ENCODE measurements at places on chromosomes 3 and 15. TPM values are rescaled to one million over a fixed set of nuclear protein-coding genes. Genes with fewer than 3 reads are reported as not detected.

The SETD5 gene
- 32.0 TPM for total RNA-seq

The MGLL gene
- 7.7 TPM for total RNA-seq

The OSTN gene
- total RNA-seq: 1.2 TPM

The DOCK3 gene
- total RNA-seq: 0.86 TPM

The IL17RC gene
- total RNA-seq: 2.9 TPM

The ACKR2 gene
- total RNA-seq: 0.26 TPM

The DAPK2 gene
- 0.50 TPM for total RNA-seq

The UQCC5 gene
- 47.8 TPM for total RNA-seq

The POPDC2 gene
- total RNA-seq: 1.7 TPM

The XPC gene
- total RNA-seq: 48.3 TPM

The MCF2L2 gene
- 9.1 TPM for total RNA-seq

The CGNL1 gene
- total RNA-seq: 0.63 TPM

The PAQR5 gene
- 1.3 TPM for total RNA-seq

The CPNE9 gene
- 0.33 TPM for total RNA-seq

The VEPH1 gene
- 0.42 TPM for total RNA-seq

The CPB1 gene
- total RNA-seq: 8.5 TPM

The CLRN1 gene
- total RNA-seq: not detected

The OR5K1 gene
- total RNA-seq: 0.28 TPM
